CD4-positive, alpha-beta T cell treated with Interleukin-4 for 4 hours (primary cell): ENCODE measurements at places on chromosomes 7 and 10.

DNA sequence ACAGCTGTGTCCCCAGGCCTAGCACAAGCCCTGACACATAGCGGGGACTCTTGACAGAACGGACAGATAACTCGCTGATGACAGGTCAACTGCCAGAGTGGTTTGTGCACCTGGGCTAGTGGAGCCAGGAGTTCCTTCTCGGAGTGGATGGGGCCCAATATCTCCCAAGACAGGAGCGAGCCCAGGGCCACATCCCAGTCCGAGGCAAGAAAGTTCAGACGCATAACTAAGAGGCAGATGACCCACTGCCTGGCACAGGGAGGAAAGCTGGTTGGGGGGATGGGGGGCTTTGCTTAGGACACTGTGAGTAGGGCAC lies 69.6 kb upstream of the ZNF479 start:
- DNase-seq = no peak

- no peak for DNase-seq
Observed at GRCh38 chr10:86667421-86668181, 710 bp upstream of the LDB3 start.

DNA sequence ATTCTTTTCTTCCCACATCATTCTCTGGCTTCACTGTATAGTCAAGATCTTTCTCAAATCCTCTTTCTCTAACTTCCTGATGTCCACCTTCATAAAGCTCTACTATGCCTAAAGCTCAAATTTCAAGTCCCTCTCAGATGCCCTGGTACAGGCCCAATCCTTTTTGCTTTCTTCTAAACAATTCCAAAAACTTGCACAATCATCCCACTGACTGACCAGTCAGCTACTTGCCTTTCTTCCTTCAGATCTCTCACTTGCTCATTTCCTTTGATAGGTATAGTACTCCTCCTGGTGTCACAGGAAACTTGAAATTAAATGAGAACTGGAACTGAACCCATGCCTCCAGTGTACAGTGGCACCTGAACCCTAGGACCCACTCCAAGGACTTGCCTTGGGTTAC lies 18.2 kb downstream of the SEC31B start:
- no peak for DNase-seq

DNA sequence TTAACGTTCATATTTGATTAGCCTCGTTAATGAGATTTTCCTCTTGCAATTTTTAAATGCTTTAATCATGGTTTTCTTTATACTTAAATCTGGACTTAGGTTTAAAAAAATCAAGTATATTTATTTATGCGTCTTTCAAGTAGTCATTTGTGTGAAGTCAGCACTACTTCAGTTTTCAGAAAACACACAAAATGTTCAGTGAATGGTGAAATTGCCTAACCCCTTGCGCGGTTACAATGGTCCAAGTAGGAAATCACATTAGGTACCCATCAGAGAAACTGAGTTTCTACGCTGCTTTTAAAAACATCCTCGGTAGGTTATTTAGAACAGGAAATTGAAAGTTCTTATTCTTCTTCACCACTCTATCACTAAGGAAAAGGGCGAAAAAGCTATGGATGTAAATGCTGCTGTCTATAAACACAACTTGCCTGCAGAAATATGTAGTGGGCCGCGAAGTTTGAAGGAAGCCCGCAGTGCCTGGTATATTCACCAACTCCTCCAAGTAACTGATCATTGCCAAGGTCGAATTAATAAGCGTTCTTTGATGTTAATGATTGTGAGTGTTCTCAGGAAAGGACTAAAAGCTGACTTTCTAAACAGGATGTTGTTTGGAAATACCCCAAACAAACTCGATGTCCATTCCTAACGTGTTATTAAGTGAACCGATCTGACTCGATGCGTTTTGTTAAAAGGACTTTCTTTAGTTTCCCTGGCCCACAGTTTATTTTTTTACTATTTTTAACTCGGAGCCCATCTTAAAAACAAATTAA lies 1.0 kb downstream of the SYPL1 start:
- DNase-seq = peak; percentile 20

GRCh38 chr10:43211030-43211429 lies 55.8 kb downstream of the RASGEF1A start:
- DNase-seq = no peak

DNA sequence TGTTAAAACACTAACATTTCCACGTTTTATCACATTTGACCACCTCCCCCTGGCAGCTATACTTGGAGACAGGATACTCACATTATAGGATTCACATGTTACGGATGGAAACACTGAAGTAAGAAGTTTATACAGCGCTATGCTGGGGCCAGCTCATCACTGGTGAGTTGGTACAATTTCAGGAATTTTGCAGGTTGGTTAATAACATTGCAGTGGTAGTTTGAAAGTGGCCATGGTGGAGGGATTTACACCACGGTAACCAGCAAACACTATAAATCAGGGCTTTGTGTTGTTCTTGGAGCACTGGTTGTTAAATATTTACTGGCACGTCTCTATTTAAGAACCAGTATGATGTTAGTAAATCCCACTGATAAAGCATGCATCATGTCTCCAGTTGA lies 174.0 kb downstream of the GFRA1 start:
- no peak for DNase-seq

- peak; percentile 78 for DNase-seq
Observed at GRCh38 chr7:5773661-5774086, 7.8 kb downstream of the RNF216 start.

DNA sequence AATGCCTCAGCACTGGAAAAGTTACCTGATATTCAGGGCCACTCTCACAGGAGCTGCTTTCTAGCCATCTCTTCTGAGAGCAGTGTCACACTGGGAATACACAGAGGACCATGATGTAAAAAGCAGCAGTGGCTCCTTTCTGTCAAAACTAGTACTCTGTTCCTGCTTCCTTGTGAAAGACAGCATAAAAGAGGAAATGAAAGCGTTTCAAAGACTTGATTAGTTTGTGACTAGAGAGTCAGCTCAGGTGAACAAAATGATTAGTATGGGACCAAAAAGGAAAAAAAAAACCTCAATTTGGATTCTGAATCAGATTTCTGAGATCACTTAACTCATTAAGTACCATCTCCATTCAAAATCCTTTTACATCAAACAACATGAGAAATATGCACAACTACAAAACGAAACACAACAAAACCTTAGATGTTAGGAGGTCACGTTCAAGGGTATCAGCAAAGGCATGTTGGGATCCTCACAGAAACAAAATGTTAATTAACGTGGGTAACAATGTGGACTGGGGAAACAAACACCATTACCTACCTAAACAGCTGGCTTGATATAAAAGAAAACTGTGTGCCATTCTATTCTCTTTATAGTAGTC lies 103.7 kb downstream of the MACC1 start:
- no peak for DNase-seq

- DNase-seq = no peak
Observed at GRCh38 chr7:47517821-47518480, 64.0 kb downstream of the TNS3 start.

- no peak for DNase-seq
Observed at GRCh38 chr7:107661081-107661864, 645 bp downstream of the SLC26A4 start.

GRCh38 chr7:144713850-144714249 lies 122.0 kb downstream of the TPK1 start:
- DNase-seq = no peak

GRCh38 chr10:81027706-81028105 lies 490.0 kb downstream of the SH2D4B start:
- DNase-seq = no peak

DNA sequence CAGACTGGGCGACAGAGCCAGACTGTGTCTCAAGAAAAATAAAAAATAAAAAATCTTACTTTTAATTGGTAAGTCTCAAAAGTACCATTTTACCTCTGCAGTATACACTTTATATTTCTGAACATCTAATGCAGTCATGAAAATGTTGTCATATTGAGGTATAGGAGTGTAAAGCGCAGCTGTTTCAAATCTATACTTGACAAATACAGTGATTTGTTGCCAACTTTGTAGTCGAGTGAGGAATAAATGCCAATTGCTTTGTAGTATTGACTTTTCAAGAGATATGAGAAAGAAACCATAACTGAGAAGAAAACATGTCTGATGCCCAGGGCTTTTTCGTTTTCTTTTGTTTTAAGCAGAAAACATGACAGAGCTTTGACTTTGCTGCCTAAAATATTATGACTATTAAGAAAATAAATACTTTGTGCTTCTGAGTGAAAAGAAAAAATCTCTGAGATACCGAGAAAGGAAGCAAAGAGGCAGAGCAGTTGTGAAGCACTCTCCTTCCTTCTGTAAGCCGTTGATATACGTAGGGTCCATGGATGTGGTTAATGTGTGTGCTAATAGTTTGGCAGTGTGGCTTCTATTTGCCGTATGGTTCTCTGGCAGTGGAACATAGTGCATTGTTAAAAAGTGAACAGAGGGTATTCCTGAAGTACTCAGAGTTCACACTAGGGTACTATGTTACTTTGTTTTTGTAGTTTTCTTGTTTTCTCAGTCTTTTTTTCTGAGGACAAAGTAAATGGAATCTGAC lies 38.2 kb downstream of the AVL9 start:
- DNase-seq = no peak

GRCh38 chr7:142717453-142717852 lies 31.8 kb upstream of the PRSS1 start:
- DNase-seq = peak; percentile 43

- DNase-seq = no peak
Observed at GRCh38 chr10:78910476-78910875, 158.3 kb upstream of the ZMIZ1 start.

GRCh38 chr7:151726652-151727578 lies 150.0 kb downstream of the PRKAG2 start:
- DNase-seq = no peak

DNA sequence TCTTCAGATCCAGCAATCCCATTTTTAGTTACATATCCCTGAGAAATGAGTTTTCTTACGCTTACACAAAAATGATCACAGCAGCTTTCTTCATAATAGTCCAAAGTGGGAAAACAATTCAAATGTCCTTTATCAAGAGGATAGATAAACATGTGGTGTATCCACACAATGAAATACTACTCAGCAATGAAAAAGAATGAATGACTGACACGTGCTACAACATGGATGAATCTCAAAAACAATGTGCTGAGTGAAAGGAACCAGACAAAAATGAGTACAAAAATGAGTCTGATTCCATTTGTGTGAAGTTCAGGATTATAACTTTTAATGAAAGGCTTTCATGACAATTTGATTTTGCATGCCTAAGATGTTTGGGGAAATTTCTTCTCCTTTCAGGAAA lies 139.1 kb downstream of the WNT2 start:
- no peak for DNase-seq

DNA sequence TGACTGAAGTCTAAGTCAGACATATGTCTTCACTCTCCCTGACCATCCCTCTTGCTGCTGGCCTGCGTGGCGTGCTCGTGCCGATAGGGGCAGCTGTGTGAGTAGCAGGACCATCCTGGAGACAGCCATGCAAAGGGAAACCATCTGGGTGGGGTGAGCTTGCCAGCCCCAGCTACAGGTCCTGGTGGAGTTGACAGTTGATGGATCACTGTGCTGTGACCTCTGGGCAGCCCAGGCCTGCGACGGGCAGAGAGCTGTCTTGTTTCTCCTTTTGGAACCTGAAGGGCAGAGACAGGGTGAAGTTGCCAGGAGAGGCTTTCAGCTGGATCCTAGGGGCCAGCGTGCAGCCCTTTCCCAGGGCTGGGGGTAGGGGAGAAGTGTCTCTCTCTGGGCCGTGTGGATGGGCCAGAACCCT lies 44.7 kb downstream of the GRK5 start:
- no peak for DNase-seq

- no peak for DNase-seq
Observed at GRCh38 chr7:3497796-3498195, 196.7 kb downstream of the SDK1 start.

DNA sequence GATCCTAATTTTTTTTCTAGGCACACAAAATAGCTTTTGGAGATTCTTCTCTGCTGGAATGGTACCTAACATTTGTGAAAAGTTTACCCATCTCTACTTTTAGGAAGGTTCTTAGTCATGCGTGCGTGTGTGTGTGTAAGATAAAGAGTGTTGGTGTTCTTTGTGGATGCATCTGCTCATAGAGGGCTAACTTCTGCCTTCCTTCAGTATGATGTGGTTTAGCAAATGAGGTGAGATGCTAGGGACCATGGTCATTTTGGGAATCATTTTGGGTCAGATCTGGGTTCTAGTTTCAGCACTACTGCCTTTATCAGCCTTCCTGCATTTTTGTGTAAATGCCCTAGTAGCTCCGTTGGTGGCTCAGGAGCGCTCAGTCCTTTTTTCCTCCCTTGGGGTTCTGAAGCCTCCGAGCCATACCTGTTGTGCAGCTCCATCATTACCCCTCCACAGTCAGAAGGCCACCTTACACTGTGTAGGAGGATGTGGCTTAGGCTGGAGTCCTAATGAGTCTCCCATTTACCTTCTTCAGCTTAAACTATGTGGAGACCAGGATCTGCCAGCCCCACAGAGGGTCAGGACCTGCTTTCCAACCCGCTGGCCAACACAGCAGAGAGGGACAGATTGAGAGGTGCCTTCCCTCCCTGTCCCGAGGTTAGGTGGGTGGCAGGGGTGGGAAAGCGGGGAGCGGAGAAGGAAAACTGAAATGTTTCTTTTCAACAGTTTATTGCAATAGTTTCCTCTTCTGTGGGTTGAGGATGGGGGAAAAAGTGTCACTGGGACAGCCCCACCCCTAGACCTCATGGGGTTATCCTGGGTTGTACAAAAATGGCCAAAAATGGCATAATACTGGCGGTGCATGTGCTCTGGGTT lies 31.2 kb downstream of the TSPAN14 start:
- DNase-seq = no peak

- peak; percentile 48 for DNase-seq
Observed at GRCh38 chr7:8135417-8135816, 126.5 kb downstream of the ICA1 start.

DNA sequence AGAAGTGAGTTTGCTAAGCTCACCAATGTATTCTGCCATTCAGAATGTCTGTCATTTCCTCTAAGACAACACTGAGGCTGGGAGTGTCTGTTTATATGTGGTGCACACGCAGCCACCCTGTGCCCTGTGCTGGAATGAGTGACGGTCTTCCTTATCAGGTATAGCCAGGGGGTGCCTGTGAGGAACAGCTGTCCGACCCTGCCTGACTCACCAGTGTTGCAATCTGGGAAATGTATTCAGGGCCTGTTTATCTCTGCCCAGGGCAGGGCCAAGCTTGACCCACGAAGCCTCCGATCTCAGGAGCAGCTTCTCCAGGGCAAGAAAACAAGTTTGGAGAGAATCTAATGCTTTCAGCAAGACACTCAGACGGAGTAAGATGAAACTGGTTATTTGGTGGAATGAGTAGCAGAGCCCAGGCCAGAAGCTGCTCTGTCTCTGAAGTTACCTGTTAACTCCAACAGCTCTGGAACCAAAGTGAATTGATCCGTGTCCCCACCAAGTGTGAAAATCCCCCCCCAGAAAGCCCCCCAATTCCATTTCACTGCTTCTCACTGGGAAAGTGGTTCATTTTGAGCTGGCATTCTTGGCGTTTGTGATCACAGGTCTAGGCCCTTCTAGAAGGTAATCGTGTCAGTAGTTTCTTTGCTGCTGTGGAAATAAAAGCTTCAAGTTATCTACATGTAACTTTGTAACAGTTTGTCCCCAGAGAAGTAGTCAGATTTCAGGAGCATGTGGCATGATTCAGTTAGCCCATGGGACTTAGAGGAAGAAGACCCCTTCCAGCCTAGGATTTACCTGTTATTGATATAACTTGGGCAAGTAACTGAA lies 6.1 kb upstream of the UBE2H start:
- DNase-seq = no peak
